NCI-H2029 (cell line): ENCODE measurements at places on chromosomes 11 and 22.

DNA sequence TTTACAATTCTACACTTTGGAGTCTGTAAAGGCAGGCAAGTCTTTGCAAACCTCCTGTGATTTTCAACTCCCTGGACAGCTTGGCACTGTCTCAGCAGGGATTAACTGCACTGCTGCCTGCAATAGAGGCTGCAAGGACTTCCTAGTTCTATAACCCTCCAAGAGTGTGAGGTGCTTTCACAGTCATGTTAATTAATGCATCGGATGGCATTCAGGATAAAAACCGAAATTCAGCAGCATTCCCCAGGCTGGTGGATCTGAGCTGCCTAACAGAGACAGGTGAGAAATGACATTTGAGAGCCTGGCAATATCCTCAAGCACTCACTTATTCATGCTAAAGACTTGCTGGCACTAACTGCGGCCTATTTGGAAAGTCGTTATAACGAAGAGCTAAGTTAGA is 85.0 kb downstream of the LARGE1 start:
- no peak for DNase-seq

GRCh38 chr11:31806928-31807798 is 4.0 kb downstream of the PAX6 start:
- no peak for DNase-seq

DNA sequence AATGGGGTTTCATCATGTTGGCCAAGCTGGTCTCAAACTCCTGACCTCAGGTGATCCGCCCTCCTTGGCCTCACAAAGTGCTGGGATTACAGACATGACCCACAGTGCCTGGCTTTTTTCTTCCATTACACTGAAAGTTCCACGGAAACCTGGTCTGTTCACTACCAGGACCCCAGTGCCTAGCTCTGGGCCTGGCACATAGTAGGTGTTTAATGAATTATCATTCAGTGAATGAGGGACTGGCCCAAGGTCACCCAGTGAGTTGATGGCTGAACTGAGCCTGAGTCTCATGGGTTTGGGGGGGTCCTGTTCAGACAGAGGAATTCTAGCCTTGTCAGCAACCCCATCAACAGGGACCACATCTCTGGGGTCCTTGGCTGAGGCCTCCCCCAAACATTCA is 3.1 kb downstream of the C11orf86 start:
- DNase-seq: no peak

DNA sequence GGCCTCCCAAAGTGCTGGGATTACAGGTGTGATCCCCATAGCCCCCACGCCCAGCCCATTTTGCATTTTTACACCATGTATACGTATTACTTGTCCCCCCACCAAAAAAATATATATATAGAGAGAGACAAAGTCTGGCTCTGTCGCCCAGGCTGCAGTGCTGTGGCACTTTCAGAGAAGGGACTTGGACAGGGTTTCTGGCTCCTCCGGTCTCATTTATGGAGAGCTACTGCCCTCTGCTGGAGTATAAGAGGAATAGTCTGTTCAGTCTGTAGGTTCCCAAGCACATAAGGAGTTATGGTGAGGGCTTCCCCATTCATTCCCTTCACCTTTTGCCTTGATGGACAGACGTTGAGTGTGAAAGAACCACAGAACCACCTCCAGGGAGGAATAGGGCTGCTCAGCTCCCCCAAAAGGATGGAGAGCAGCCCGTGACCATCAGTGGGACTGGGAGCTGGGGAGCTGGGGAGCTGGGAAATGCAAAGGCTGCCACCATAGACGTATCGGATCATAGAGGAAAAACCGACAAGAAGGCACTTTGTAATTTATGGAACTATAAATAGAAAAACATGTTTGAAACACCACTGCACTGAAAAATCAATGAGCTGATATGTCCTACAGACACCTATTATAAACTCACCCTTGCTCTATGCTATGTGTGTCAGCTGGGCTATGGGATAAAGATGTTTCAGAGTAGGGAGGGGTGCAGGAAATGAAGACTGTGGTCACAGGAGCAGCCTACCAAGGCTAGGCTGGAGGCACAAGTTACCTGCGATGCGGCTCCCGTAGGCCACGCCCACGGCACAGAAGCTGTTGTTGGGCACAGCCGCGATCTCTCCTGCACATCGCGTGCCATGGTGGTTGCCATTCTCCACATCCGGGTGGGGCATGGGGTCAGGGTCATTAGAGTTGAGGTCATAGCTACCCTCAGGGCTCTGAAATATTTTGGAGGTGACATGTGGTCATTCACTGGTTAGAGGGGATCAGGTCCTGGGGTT is 5.2 kb downstream of the PCSK7 start:
- DNase-seq: peak; percentile 63
